CD4-positive, alpha-beta memory T cell (primary cell): ENCODE measurements at places on chromosomes 11 and 22.

GRCh38 chr11:128421577-128422330 is 165.6 kb downstream of the ETS1 start:
- no peak for DNase-seq

DNA sequence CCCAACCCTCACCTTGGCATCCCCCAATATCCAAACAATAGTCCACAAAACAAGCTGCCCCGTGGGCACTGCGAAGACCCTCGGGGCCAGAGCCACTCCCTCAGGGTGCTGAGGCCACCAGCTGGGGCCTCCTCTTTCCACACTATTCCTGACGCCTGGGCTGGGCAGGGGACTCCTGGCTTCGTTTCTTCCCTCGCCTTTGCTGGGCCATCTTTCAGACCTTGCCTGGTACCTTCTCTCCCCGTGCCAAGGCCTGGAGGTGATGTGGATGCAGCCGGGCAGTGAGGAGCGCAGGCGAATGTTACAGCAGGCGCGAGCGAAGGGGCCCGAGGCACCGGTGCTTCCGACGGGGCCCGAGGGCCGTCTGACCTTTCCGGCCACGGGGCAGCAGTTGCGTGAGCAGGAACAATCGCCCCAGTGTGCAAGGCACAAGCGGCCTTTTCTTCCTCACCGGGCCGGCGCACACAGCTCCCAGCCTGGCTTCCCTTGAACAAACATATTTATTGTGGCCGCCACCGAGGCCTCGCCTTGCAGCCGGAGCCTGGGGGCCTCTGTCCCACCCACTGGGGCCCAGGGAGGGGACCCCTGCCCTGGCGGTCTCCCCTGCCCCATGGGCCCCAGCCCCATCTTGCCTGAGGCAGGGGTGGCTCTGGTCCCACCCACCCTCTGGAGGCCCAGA is 32.6 kb upstream of the KCNQ1OT1 start:
- no peak for DNase-seq

DNA sequence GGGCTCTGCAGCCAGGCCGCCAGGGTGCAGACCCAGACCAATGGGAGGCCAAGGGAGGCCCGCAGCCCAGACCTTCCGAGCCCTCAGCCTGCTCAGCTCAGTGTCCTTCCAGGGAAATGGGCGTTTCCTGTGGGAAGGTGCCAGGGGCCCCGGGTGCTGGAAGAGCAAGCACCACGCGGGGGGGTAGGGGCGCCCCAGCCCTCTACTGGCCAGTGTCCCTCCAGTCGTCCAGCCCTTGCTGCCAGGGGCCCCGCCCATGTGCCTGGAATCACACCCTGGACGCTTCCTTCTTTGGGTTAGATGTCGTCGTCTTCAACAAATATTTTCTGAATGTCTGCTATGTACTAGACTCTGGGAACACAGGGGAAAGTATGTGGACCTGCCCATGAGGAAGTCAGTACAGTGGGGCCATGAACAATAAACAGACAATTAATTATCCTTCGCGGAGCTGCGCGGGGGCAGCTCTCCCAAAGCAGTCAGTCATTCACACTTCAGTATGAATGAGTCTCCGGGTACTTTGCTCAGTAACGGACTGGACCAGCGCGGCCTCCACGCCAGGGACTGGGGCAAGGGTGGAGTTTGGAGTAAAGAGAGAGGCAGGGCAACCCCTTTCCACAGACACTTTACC is 60.2 kb downstream of the CDKN1C start:
- no peak for DNase-seq

DNA sequence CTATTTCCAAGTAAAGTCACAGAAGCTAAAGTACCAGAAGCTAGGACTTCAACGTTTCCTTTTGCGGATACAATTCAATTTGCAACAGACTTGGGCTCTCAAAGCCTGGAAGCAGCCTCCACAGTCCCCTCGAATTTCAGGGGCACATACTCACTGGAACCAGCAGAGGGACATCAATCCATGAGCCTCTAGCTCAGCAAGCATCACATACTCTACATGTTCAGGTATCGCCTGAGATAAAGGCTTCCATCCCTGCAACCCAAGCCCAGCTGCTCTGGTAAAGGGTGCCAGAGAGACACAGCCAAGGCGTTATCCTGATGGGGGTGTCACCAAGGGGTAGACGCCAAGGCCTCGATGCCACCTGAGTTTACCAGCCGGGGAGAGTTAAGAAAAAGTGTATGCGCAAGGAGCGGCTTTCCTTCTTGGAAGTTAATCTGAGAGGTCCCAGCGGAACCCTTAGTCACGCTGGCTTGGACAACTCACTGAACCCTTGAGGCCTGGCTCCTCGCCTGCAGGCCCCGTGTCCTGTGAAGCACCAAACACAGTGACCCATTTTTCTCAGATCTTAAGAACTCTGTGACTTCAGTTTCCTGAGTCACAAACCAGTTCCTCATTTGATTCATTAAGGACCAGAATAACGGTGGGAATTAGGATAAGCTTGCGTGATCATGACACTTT is 13.0 kb downstream of the LTO1 start:
- DNase-seq = no peak

GRCh38 chr11:76700177-76701100 is 29.9 kb upstream of the LRRC32 start:
- no peak for DNase-seq

DNA sequence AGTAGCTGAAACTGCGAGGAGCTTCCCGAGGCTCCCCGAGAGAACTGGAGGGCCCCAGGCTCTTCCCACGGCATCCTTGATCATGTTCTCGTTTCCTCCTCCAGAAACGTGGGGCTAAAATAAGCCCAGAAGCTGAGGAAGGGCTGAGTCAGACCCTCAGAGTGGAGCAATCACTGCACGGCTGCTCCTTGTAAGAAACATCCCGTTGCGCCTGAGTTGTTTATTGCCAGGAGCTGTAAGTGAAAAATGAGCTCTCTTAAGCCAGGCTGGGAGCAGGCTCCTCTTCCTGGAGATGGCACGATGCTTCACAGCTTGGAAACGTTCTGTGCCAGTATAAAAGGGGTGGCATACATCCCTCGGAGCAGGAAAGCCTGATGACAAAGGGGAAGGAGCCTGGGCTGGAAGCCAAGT is 47.3 kb upstream of the SYN3 start:
- DNase-seq = no peak

GRCh38 chr22:35220221-35220620 is 37.1 kb upstream of the HMGXB4 start:
- no peak for DNase-seq

GRCh38 chr11:69395287-69395686 is 86.2 kb upstream of the LINC01488 start:
- DNase-seq = no peak

DNA sequence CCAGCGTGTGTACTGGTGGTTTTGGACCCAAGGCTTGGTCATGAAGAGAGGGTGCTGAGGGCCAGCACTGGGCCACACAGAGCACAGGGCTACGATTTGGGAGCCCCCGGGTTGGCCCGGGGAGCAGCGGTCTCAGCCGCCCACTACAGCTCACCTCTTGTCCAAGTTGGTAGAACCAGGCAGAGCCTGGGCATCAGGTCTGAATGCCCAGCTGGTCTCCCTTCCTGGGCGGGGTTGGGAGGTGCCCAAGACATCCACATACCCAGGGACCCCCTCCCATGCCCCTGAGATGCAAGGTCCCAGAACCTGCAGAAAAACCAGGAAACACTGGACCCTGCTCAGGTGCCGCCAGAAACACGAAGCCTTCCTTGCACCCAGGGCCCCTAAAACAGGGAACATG is 18.0 kb downstream of the CELSR1 start:
- no peak for DNase-seq

DNA sequence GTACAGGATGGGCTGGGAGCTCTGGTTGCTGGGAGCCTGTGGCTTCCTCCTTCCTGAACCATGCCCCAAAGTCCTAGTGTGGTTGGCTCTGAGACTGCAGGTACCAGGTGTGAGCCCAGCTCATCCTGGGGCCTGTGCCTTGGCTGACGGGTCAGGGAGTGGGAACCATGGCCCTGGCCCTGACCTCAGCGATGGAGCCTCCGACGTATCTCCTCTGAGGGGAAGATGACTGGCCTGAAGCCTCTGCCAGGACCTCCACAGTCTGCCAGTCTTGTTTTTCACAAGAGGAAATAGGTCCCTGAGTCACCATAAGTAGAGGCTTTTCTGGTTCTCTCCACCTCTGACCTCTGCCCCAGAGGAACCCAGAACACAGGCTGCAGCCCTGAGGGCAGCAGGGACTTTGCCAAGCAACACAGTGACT is 3.4 kb downstream of the RCE1 start:
- no peak for DNase-seq

GRCh38 chr22:36192542-36192941 is 9.1 kb downstream of the APOL4 start:
- no peak for DNase-seq
